GF-D8 (cell line): ENCODE measurements at places on chromosomes 2 and 18.

- no peak for DNase-seq
Observed at GRCh38 chr2:173216668-173217067, 138.0 kb upstream of the CDCA7 start.

DNA sequence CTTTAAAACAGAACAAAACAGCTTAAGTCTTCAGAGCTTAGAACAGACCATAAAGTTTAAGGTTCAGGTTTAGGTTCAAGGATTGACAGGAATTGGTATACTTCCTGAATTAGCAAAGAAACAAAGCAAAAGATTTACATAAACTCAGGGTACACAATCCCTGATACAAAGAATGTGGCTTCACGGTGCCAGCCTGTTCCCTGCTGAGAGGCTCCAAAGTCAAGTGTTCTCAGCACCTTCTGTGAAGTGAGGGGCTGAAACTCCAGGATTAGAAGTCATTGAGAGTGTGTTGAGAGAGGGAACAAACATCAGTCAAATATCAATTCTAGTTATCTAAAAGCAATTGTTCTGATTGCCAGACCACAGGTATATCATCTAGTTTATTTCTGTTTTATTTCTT is 35.7 kb downstream of the DYNAP start:
- DNase-seq = no peak

GRCh38 chr2:135050684-135051083 is 1.4 kb upstream of the RAB3GAP1 start:
- no peak for DNase-seq

GRCh38 chr2:131966256-131966655 is 195.5 kb downstream of the ANKRD30BL start:
- DNase-seq = no peak

DNA sequence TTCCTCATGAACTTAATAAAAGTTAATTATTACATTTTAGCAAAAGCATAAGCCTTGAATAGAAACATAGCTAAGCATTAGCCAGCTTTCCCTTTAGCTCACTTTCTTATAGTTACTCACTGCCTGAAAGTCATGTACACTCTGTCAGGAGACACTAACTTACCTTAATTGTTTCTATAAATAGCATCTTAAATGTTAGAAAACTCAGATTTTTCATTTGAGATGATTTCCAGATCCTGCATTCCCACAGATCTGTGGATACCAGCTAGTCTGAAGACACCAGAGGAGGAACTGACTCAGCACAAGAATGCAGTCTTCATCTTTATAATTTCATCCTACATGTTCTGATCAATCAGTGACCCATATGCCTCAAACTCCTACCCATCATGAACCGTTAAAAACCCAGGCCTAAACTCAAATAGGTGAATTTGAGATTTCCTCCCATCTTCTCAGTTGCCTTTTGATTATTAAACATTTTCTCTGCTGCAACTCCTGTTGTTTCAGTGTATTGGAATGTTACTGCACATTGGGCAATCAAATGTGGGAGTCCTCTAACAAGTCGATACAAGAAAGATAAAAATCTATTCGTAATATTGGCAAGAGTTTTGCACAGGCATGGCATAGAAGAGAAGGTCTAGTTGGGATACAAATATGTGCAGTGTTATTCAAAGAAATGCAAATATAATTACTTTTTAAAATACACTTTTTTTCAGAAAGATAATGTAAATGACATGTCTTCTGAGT is 857.4 kb upstream of the CDH2 start:
- DNase-seq = no peak

DNA sequence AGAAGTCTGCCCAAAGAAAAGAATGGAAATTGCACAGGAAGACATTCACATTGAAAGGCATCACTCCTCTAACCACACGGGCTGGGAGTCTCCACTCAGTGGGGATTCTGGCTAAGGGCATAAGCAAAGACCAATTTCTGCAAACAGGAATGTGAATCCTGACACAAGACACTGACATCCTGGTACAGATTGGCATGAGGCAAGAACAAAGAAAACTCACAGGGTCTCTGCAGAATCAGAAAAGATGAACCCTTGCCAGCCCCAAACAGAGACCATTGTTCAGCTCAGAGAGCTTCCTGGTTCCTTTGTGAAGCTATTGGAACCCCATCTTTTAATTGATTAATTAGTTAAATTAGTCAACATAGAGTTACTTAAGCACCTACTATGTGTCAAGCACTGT is 82.3 kb downstream of the UPP2 start:
- no peak for DNase-seq

DNA sequence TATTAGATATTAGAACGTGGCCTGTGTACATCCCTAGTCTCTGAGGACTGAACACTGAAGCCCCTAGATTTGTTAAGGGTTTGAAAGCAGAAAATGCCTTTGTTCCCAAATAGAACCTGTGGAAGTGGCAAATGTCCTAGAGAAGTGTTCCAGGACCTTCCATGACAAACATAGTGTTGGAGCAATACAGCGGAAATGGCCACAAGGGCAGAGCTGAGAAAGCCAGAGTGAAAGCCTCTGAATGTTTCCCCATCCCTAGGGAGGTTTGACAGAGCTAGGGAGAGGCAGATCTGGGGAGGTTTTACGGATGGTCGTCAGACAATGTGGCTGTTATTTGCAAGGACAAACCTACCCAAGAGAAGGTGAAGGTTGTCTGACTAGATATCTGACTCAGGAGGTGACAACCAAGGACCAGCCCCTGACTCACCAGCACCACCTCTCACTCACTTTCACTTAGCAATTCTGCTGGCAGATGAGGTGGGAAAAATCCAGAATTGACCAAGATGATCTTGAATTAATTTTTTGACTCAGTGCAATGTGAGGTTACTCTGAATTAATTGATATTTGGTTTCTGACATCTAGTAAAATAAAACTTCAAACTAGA is 24.1 kb downstream of the RBM43 start:
- DNase-seq = no peak

DNA sequence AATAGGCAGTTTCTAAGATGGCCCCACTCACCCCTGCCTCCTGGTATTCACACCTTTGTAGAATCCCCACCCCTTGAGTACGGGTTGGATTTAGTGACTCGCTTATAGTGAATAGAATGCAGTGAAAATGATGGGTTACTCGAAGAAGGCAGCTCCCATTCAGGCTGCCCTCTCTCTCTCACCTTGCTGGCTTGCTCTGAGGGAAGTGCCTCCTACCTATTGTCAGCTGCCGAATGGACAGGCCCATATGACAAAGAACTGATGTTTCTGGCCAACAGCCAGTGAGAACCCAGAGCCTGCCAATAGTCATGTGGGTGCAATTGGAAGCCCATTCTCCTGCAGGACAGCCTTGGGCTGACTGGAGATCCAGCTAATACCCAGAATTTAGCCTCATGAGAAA is 22.1 kb upstream of the RNF103 start:
- no peak for DNase-seq

DNA sequence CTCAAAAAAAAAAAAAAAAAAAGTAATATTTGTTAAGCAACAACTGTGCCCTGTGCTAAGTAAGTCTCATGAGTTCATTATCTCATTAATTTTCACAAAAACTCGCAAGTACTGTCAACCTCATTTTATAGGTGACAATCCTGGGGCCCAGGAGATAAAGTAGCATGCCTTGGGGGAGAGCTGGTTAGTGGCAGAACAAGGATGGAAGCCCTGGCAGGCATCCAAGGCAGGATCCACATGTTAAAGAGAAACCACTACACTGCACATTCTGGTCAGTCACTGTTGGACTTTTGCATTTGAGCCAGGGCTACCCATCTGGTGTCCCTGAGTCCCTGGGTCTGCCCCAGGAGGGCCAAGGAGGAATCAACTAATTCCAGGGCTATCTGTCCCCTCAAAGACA is 54.6 kb downstream of the ZFP36L2 start:
- DNase-seq = no peak

DNA sequence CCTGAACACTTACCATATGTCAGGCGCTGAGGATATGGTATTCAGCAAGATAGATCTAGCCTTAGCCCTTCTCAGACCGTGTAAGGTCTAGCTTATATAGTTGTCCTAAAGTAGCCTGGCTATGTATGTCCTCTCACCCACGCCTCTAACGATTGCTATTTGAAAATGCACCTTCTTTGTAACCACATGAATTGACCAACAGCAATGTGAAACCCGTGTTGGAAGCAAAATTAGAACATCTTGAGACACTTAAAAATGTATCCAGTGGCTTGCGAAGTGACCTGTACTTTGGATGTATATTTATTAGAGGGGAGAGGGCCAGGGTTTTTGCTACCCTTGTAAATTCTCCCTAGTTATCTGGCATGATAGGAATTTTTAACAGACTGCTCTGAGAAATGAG is 860.0 kb upstream of the ZEB2 start:
- no peak for DNase-seq

DNA sequence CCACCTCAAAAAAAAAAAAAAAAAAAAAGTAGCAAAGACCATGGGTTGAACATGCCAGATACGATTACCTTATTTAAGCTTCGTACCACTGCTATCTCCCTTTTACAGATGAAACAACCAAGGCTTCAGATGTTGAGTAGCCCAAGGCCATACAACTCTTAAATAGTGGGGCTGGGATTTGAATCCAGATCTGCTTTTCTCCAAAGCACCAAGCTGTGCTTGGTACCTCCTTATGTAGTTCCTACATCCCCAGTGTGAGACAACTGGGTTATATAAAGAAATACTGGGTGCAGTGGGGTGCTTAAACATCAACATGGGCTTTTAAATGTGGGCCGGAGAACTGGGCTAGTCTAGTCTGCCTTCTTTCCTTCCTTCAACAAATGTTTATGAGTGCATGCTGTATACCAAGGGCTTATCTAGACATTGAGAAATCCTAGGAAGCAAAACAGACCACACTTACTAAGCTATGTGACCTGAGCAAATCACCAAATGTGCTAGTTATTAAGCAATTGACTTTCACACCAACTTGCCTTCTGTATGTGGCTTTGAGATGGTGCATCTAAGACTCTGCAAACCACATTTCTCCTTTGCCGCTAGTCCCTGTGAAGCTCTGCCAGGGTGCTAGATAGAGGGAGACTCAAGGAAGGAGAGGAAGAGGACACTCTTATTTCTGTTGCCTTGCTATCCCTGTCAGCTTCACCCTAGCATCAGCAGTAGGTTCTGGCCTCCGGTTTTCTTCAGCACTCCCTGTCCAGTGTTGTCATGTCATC is 206.8 kb upstream of the FBXO11 start:
- peak; percentile 59 for DNase-seq

GRCh38 chr18:35051641-35052377 is 10.6 kb downstream of the MAPRE2 start:
- DNase-seq = no peak

DNA sequence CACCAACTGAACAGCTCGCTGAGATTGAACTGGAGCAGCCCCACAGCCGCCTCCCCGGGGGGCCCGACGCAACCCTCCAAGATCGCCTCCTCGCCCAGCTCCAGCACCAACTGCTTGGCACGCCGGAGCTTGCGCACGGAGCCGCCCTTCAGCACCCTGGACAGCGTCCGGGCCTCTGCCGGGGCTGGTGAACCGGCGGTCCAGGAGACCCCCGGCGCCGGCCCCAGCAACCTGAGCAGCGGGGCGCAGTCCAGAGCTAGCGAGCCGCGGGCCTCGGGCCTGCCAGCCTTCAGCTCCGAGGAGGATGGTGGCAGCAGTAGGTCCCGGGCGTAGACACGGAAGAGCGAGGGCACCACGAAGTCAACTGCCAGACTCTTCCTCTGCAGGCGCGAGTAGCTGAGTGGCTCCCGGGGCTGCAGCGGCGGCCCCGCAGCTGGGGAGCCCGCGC is 1.2 kb downstream of the ALK start:
- DNase-seq = no peak

- DNase-seq = no peak
Observed at GRCh38 chr2:74399785-74400184, 19.7 kb upstream of the DCTN1 start.

- DNase-seq = no peak
Observed at GRCh38 chr2:205148755-205149154, 533.5 kb upstream of the NRP2 start.

DNA sequence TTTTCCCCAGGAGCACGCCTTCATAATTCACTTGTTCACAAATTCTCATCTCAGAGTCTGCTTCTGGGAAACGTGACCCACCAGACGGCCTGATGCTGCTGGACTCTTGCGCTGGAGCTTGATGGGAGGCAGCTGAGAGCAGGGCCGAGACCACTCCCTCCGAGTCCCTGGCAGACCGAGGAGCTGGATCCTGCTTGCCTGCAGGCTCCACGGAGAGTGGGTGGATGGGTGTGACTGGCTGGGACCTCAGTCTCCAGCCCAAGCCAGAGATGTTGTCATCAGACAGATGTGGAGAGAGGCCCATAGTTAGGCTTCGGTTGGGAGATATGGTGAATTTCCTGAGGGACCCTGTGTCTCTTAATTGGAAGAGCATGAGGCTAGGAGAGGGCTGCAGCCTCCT is 76.4 kb downstream of the TSN start:
- no peak for DNase-seq

DNA sequence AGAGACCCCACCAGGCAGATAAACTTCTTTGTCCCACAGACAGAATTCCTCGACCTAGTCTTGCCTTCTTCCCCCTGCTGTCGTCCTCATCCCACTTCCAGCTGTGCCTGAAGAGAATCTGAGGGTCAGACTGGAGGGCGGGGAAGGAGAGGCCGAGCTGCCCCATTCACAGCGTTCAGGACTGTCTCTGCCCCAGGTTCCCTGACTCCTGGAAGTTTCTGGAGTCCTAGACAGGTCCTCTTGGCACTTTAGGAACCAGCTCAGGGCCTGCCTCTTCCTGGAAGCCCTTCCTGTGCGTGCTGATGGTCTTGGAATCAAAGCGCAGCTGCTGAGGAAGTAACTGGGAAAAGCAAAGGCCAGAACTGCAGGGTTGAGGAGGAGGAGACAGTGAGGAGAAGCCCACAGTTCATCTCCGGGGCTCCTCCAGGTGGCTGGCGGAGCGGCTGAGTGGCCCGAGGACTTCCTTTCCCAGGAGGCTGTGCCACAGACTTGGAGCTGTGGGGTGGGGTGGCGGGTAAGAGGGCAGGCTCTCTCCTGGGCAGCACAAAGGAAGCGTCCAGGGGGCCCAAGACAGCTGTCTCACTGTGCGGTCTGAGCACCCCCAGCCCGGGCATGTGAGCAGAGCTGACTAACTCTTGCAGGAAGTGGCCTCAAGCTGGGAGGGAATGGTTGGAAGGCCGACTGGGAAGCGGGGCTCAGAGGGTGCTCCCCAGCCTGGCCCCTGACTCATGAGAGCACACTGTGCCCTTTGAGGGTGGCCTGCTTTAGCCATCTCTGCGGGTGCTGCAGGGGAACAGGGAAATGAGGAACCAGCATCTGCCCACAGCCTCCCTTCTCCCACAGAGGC is 39.5 kb downstream of the SDC1 start:
- no peak for DNase-seq
